ENCODE measurements at places on chromosomes 2 and 18.

DNA sequence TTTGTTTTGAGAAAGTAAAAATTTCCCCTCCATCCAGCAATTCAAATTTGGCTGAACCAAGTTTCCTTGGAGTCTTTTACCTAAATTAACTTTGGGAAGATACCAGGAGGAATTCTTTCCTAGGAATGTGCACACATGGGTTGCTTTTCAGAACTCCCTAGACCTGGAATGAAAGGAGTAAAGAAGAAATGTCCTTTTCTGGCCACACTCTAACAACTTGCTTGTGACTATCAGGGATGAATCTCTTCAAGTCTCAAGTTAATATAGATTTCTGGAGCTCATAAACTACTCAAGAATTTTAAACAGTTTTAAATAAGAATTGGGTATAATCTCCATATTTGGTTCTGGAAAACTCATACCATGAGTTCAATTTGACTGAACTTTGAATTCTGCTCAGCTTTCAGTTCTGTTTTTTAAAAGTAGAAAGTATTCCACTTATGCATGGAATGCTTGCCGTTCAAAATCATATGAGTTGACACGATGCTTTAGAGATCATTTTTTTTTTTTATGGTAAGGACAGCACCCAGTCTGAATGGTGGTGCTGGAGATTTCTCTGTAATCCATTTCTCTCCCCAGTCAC lies 7.7 kb downstream of the RASGRP3 start:
- no peak for DNase-seq

DNA sequence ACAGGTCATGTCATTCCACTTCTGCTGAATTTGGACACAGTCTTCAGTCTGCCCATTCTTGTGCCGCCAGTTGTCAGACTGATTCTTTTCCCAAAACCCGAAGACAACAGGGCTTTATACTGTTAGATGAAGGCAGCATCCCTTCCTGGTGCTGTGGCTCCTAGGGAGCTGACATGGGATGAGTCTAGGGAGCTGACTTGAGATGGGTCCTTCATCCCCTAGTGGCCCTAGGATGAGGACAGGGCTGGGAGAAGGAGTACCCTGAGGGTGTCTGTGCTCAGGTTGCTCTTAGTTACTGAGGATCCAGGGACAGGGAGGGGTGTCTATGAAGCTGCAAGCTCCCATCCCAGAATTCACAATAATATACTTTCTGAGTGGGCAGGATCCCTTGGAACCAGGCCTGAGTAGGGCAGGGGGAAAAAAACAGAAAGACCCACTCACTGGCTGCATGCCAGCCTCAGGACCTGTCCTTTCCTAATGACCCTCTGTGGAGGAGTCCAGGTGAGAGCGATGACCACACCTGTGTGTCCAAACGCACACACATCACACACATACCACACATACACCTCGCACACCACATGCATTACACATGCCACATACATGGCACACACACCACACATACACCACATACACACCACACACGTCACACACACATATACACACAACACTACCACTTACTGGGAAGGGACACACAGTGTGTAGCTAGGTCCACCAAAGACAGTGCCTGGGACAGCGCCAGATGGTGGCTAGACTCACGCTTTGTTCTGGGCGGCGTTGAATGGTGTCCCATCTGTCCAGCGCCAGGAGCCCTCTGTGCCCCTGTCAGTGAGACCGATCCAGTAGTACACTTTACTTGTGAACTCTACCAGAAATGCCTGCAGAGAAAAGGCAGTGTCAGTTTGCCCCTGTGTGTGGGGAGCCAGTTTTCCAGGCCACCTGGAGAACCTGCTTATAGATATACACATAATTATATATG lies 11.1 kb downstream of the CLEC4F start:
- no peak for DNase-seq

DNA sequence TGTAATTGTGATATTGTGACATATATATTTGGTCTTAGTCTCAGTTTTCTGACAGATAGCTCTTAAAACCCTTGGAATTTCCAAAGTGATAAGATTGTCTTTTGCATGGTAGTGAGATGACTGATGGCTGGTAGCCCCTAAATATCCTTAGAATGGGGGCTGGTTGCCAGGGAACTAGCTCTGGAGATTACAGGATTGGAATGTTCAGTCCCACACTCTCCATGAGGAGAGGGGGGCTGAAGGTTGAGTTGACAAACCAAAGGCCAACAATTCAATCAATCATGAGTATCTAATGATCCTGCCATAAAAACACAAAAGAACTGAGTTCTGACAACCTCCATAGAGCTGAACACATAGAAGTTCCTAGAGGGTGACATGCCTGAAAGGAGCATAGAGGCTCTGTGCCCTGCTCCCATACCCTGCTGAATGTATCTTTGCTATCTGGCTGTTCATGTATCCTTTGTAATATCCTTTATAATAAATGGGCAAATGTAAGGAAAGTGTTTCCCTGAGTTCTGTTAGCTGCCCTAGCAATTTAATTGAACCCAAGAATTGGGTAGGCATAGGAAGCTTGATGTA lies 1680.3 kb upstream of the PIK3C3 start:
- DNase-seq = no peak

DNA sequence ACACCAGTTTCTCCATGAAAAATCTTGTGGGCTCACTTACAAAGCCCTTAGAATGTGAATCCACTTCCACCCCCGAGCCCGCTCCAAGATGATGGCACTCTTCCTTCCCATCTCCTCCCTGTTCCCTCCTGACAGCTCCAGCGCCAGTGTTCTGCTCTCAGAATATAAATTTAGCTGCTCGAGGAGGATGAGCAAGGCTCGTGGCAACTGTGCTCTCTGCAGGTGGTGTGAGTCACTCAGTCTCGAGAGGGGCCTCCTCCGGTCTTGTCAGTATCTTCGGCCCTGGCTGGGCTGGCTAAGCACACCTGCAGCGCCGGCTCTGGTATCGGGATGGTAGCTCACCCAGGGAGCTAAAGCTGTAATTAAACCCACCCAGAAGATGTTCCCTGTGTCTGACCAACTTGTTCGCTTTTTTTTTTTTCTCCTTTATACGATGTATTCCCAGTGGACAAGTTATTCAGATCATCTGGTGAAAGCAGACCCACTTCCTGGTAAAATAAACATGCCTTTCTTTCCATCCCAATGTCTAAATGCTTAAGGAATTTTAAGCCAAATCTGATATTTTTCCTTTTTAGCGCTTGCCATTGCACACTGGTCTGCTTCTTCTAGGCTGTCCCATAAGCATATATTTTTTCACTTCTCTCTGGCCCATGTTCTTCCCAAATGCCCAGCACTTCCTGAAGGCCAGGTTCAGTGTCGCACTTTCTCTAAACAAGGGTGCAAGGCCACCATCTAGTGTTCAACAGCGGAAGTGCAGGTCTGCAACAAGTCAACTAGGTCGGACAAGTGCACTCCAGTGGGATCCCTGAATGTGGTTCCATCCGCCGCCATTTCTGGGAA lies 31.4 kb upstream of the YPEL5 start:
- peak; percentile 68 for DNase-seq

DNA sequence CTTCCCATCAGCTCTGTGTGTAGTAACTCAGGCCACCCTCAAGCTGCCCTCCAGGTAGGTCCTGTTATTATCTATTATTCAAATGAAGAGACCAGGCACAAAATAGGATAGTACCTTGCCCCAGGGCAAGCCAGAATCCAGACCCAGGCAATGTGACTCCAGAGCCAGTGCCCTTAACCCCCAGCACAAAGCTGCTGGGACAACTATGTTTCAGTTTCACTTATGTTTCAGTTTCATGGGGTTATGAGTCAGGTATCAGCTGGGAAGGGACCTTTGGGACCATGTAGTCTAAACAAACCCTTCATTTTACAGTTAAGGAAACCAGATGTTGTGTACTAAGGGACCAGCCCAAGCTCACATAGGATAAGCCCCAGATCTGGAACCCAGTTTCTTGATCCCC lies 10.0 kb downstream of the HK2 start:
- DNase-seq = no peak

- DNase-seq = peak; percentile 42
These were observed 25.3 kb upstream of the STAM2 start for GRCh38 chr2:152200565-152201465.

- no peak for DNase-seq
These were observed 79.0 kb downstream of the TMEM18 start for GRCh38 chr2:598058-598802.

GRCh38 chr2:239910851-239911640 lies 114.1 kb downstream of the NDUFA10 start:
- no peak for DNase-seq

DNA sequence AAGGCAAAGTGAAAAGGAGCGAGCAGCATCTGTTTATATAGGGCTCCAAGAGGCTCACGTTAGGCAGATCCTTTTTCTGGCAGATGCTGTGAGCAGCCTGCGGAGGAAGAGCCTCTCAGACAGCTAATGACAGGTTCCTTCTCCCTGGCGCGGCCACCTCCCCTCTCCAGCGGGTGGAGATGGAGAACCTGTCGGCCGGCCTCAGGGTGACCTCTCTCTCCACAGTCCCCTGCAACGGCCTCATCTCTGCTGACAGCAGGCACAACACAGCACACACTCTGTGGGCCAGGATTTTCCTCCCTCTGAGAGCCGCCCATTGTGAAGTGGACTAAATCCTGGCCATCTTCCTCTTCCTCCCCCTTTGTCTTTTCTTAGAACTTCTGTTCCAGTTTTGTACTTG lies 119.8 kb downstream of the PRKCE start:
- DNase-seq = peak; percentile 42

DNA sequence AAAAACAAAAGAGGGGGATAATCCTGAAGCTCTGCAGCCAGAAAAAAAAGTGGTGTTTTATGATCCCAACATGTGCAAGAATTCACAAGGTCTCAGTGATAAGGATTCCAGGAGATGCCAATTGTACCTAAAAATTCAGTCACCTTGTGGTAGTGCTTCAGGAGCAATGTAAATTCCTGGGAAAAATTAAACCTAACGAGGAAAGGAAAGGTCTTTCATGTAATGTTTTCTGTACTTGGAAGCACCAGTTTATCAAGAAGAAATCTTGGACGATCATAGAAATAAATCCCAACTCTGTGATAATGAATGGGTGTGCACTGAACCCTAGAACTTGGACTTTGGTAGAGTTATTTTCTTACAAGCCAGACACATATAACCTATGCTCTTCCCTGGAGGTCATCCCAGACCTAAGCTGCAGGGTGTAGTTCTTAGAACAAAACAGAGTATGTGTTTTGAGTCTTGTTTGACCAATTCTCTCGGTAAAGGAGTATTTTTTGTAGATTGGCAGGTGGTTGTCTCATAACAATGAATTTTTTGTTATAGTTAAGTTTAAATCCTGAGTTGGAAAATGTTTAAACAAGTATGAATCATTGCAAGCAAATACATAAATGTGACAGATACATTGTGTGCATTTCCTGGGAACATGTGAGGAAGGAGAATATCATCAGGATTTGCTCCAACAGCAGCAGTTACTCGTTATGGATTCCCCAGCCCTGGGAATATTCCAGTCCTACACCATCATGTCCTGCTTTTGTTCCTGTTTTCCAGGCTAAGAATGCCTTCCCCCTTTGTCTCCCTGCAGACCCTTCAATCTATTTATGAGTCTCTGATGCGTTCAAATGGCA lies 224.6 kb downstream of the NAPG start:
- no peak for DNase-seq

DNA sequence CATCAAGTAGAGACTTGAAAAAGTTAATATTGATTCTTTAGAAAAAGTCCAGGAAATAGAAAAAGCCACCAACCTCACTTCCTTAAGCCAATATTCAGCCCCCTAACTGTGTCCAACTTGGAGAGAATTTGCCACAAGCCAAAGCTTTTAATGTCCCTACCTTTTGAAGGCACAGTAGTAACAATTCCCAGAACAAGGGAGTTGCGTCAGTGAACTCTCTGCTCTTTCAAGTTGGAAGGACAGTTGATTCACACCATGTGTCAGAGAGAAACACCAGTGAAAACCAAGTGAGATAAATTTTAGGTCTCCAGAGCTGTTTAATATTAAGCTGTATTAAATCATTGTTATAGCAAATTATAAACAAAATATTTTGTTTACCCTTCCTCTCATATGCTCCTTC lies 66.1 kb downstream of the EXOC6B start:
- DNase-seq = no peak

DNA sequence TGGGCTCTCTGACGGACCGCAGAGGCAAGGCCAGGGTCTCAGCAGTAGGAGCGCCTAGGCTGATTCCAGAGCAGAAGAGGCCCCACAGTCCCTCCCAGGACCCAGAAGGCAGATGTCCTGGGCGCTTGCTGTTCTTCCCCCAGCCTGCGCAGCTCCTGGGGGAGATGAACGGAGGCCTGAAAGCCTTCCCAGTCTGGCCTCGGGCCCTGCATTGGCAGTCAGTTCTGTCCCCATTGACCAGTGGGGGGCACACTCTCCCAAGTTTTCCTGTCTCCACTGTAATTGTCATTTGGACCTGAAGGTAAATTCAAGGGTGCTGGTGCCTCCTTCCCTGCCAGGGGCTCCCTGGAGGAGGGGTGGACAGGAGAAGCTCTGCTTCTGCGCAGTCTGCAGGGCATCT lies 345.7 kb downstream of the CYP26B1 start:
- no peak for DNase-seq

DNA sequence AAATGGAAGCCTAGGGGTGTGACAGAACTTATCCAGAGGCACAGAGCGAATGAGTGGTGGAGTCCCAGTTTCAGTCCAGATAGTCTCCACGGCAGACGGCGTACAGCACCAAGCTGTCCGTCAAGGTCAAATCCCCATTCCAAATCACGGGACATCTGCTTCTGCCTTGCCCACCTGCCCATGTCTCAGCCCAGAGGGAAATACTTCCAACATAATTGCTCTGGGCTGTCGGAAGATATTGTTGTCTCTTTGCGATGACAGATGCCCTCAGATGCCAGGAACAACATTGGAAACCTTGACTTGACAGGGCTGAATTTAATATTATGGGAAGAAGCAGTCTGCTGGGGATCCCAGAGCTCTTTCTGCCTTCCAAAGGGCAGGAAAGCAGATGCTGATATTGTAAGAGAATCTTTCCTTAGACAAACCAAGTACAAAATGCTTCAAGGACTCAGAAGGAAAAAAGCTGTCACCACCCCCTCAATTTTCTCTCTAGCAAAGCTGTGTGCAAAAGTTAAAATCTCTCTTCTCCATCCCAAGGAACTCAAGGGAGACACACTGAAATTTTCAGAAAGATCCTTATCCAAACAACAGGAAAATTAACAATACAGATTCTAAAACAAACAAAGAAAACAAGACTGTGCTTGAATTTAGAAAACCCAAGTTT lies 364.0 kb downstream of the LRATD1 start:
- DNase-seq = no peak

GRCh38 chr2:120733238-120733932 lies 2.3 kb upstream of the GLI2 start:
- no peak for DNase-seq

- no peak for DNase-seq
These were observed 24.6 kb downstream of the RAMP1 start for GRCh38 chr2:237883951-237884446.

GRCh38 chr2:128309280-128310093 lies 9.2 kb downstream of the HS6ST1 start:
- DNase-seq = no peak

All from occipital lobe (tissue), 3 donors.